ENCODE measurements at places on chromosomes 1 and 21.

- DNase-seq, result no peak
Measured at GRCh38 chr1:197374428-197374827, 106.4 kb downstream of the CRB1 start.

GRCh38 chr1:55827350-55827749 lies 612.2 kb upstream of the USP24 start:
- DNase-seq, result no peak

GRCh38 chr1:6614019-6614928 lies 743 bp downstream of the PHF13 start:
- peak; percentile 65 for DNase-seq

DNA sequence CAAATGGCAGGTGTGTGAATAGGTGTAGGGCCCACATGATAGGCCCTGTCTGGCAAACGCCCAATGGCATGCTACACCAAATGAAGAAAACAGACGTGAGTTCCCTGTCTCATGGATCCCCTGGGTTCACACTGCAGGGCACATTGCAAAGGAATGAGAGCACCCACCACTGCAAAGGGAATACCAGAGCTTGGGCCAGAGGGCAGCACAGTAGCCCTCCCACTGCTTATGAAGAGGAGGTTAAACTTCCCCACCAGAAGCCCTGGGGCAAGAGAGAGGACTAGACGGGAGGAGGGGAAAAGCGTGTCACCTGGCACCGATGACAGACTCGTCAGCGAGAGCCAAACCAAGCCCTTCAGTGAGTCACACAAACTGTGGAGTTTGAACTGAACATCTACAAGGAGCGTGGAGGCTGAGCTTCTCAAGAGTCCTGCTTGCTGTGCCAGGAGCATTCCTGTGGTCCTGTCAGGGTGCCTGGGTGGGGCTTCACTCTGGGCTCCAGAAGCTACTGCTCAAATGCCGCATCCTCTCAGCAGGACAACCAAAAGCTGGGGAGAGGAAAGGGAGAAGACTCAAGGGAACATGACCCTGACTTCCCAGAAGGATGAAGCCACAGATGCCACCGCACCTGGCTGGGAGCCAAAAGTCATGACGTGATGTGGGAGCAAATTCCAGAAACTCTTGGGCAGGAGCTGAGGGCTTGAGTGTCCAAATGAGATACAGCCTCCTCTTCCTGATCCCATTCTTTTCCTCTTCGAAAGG lies 61.1 kb downstream of the TOMM20 start:
- peak; percentile 22 for DNase-seq

GRCh38 chr1:202579806-202580205 lies 130.4 kb downstream of the SYT2 start:
- no peak for DNase-seq

DNA sequence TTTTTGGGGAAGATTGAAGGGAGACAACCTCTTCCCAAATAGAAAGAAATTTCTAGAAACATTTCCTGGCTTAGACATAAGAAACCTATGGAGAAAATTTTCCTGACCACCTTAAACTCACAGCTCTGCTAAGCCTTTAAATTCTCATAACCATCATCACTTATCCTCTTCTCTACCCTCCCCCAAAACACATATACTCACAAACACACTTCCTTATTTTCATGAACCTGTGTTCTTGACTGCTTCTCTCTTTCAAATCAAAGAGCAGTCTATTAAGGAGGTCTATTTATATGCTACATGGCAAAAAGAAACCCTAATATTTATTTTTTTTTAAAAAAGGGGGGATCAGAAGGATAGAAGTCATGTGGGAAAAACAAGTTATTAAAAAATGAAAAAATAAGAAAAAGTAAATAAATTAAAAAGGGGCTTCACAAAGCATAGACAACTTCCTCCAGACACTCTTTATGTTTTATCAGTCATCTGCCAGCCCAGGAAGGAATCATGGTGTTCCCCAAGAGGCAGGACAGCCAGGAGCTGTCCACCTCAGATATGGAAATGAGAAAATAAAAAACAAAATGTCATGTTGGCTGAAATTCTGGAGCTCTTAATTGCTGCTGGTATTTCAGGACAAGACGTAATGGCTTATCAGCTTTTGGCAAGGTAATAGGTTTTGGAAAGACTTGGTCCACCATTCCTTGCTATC lies 12.8 kb upstream of the RGS2 start:
- no peak for DNase-seq
